ENCODE measurements at places on chromosomes 12 and 14.
A peak's percentile ranks its signal among the peaks of the same experiment; 100 is the strongest.

GRCh38 chr14:62289471-62289870 lies 527.3 kb downstream of the SNAPC1 start:
- DNase-seq: no peak

- no peak for DNase-seq
Observed at GRCh38 chr12:64569923-64570691, 40.2 kb upstream of the RASSF3 start.

DNA sequence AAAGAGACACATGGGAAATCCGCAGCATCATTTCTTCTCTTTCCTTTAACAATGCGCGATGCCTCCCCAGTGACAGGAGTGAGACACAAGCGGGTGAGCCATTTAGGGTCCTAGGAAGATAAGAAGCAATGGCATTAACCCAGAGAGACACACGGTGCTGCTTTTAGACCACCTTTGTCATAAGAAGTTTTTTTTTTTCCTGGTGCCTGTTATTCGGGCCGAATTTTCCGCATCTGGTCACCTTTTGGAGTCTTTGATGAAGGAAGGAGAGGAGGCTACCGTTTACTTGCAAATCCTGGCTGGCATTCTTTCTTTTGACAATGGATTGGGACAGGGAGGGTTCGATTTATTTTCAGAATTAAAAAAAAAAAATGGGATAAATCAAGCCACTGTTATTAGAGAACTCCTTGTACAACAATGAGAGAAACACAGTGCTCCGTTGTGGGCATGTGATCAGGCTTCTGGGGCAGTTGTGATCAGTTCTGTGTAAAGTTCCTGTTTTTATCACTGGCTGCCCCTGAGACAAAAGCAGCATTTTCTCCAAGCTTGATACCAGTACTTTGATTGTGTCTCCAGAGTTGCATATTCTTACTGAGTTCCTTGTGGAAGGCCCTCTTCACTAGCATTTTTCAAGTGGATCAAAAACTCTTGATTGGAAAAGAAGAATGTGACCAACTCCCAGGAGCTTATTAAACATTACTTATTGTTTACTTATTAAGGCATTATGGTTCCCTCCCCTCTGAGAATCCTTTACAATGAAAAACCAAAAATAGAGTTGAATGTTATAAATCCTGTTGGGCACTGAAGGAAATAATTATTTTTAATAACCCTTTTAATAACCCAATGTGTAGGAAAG lies 1.1 kb downstream of the DIP2B start:
- DNase-seq: no peak

DNA sequence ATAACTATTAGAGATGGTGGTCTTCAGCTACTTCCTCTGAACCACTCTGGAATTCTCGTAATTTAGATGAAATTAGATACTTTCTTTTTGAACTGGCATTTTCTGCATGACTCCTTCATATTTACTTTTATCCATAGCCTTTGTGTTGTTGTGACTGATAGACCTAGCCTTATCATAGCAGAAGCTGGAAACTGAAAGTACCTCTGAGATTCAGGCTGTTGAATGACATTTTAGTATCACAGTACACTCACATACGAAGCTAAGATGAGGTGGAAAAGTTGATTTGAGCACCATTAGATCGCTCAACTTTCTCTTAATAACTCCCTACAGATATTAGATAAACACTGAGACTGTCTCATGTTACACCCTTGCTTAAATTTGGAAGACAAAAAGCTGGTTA lies 525.1 kb upstream of the FBXO33 start:
- DNase-seq: no peak

- DNase-seq: no peak
Observed at GRCh38 chr14:37045340-37046061, 126.9 kb downstream of the SLC25A21 start.

- peak; percentile 9 for DNase-seq
Observed at GRCh38 chr12:48340943-48341342, 9.8 kb downstream of the ZNF641 start.

DNA sequence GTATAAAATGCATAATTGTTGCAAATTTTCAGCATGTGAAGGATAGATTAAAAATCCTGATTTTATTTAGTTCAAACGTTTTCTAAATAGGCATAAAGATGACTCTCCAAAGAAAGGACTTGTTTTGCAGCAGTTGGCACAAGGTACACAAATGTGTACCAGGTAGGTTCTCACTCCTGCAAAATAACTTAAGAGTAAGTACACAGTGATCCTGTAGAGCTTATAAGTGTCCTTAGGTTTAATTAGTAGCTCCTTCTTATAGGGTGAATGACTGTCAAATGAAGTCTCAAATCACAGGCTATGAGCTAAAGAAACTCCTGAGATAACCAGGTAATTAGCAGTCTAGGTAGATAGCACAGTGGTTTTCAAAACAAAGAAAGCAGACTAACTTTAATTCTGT lies 330.6 kb upstream of the MDGA2 start:
- no peak for DNase-seq

GRCh38 chr12:132012919-132013568 lies 63.3 kb downstream of the EP400 start:
- DNase-seq: no peak

DNA sequence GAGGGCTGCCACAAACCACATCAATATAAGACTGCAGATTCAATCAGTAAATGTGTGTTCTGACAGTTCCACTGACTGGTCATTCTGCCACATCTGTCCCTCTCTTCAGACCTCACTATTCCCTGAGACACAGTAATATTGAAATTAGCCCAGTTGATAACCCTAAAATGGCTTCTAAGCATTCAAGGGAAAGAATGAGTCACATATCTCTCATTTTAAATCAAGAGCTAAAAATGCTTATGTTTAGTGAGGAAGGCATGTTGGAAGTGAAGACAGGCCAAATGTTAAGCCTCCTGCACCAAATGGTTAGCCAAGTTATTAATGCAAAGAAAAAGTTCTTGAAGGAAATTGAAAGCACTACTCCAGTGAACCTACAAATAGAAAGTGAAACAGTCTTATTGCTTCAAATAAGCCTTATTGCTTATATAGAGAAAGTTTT lies 24.5 kb upstream of the KIF21A start:
- no peak for DNase-seq

- DNase-seq: no peak
Observed at GRCh38 chr12:132284827-132285741, 44.3 kb downstream of the GALNT9 start.

DNA sequence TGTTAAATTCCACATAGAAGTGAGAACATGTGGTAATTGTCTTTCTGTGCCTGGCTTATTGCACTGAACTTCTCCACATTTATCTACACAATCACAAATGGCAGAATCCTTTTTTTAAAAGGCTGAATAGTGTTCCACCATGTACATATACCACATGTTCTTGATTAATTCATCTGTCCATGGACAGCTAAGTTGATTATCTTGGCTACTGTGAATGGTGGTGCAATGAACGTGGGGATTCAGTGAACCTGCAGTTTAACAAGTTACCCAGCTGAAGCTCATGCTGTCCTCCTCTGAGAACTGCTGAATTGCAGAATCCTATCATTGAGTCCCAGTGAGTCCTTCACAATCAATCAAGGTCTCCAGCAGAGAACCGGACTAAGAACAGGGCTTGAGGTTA lies 74.9 kb downstream of the TBK1 start:
- no peak for DNase-seq

DNA sequence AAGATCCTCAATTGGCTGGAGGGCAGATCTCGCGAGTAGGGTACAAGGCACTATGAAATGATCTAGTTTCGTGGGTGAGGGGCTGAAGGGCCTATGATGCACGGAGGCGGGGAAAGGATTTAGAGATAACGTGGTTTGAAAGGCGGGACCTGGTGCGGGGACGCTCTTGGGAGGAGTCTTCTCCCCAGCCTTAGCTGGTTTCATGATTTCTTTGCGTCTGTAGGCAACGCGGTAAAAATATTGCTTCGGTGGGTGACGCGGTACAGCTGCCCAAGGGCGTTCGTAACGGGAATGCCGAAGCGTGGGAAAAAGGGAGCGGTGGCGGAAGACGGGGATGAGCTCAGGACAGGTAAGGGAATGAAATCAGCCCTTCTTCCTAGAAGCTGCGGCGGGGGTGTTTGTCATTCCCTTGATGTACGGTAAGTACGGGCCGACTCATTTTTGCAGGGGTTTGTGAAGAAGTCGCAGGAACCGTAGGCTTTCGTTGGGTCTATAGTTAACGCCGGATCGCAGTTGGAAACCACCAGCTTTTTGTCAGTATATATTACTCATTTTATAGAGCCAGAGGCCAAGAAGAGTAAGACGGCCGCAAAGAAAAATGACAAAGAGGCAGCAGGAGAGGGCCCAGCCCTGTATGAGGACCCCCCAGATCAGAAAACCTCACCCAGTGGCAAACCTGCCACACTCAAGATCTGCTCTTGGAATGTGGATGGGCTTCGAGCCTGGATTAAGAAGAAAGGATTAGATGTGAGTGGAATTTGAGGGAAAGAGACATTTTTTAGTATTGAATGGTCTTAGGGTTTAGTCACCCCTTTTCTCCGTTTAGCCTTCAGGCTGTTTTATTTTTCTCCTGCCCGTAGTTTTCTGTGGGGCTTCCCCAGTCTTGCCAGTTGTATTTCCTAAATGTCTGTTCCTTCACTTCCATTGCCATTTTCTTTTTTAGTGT lies 602 bp downstream of the APEX1 start:
- DNase-seq: no peak

DNA sequence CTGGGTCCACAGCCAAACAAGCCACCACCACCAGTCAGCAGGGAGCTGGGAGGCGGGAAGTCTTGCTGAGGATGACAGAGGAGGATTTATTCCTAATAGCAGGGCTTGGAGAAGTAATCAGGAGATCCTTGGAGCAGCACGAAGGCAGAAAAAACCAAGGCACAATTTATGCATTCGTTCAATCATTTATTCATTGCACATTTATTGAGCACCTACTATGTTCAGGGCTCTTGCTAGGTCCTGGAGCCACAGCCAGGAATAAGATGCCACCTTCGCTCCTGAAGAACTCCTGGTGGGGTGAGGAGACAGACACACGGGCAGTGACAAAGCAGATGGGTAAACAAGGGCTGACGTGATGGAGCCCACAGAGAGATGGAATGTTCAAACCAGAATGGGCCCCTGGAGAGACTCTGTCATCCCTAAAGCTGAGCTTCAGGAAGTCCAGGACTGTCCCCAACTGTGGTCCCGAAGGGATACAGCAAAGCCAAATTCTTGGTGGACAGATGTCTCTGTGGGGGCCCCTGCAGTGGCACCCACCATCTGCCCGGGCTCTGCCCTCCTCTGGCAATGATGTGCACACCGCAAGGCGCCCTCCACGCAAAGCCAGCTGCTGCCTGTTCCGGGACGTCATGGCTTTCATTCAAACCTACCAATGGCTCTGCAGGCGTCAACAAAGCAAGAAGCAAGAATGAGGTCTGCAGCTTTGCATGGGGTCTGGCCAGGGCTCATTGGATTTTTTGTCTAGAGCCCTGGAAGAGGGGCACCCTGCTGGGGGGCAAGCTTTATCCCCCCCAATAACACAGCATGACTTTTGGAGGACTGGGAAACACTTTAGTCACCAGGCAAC lies 3.0 kb upstream of the TESC start:
- no peak for DNase-seq

GRCh38 chr12:20643822-20644221 lies 51.3 kb upstream of the SLCO1C1 start:
- DNase-seq: no peak

DNA sequence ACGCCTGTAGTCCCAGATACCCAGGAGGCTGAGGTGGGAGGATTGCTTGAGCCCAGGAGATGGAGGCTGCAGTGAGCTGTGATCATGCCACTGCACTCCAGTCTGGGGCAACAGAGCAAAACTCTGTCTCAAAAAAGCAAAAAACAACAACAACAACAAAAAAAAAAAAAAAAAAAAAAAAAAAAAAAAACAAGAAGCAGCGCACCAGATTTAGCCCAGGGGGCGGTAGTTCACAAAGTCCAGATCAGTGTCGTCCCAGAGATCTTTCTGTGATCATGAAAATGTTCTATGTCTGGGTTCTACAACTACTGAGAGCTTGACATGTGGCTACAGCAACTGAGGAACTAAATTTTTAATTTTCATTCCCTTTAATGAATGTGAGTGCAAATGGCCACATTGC lies 27.4 kb downstream of the OAS2 start:
- DNase-seq: no peak

DNA sequence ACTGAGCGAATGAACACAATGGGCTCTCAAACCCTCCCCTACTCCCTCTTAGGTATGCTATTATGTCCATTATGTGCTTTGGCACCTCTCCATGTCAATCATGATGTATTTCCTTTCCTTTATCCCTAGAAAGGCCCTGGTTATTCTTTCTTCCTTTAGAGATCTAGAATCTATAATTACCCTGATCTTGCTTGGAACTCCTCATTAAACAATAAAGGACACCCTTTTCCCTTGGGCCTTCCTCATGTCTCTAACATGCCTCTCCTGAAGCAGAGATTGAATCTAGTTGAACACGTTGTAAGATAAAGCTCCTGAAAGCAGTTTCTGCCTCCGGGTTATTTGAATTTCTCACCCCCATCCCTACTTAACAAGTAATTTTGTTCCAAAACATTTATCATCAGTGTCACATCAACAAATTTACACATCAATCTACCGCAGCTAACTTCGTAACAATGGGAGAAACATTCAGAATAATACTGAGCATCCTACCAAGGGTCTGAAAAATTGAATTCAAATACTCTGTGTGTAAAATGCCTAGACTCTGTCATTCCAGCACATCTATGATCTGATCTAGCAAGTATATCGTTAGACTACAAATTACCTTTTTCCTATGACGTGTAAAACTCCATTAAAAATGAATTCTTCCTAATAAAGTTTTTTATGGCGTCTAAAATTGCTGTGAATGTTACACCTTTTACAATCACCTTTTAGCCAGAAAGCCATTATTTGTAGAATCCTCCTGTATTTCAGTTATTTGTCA lies 5.4 kb downstream of the USP44 start:
- no peak for DNase-seq

DNA sequence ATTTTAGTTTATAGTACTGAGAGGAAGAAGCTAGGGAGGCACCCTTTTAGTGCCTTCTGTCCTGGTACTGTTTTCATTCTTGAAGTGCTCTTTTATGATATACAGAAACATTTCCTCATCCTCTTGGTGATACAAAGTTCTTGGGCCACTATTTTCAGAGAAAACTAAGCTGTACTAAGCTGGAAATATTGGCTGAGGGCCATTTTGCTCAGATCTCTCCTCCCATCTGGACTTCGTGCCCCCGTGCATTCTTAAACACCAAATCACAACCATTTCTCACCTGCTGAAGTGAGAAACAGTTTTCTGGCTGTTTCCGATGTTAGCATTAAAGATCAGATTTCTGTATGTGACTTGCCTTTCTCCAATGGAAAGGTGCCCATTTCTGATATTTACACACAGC lies 158.9 kb downstream of the FBXL14 start:
- no peak for DNase-seq

DNA sequence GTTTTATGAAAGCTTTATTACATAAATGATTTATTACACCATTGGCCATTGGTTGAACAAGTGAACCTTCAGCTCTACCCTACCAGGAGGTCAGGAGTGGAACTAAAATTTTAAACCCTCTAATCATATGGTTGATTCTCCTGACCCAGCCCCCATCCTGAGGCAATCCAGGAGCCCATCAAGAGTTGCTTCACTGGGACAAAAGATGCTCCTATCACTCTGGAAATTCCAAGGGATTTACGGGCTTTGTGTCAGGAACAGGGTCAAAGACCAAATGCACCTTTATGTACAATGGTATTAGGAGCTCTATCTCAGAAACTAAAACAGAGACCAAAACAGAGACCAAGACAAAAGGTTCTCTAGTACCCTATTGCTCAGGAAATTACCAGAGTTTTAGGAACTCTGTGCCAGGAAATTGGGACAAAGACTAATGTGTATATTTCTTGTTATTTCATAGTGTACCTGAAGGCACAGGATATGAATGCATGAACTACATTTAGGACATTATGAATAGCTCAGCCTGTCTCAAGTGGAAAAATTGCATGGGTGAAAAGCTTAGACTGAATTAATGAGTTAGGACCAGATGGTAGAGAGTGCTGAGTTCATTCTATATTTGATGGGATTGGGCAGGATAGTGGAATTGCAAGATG lies 171.7 kb upstream of the FLRT2 start:
- DNase-seq: no peak

Measured in ecto neural progenitor cell (in vitro differentiated cells).